Occipital lobe (tissue), 3 donors: ENCODE measurements at places on chromosomes 6 and 20.

- peak; percentile 72 for DNase-seq
Observed at GRCh38 chr6:169250660-169251059, 3.0 kb downstream of the THBS2 start.

GRCh38 chr6:75368151-75368779, 83.7 kb upstream of the TMEM30A start:
- DNase-seq, result no peak

DNA sequence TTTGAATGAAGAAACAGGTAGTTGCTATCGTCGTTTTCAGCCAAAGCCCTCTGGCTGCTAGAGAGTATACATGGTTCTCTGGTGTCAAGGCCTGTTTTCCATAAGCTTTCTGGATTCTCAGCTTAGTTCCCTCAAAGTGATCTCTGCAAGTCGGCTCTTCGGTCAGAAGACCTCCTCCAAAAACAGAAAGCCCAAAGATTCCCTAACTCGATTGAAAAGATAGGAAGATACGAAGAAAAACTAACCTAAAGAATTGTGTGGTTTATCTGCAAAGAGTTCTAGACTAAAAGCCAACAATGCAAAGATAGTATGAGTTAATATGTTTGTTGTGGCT, 545 bp upstream of the ASCC3 start:
- no peak for DNase-seq

GRCh38 chr6:73511796-73512195, 9.0 kb downstream of the EEF1A1 start:
- DNase-seq, result no peak

DNA sequence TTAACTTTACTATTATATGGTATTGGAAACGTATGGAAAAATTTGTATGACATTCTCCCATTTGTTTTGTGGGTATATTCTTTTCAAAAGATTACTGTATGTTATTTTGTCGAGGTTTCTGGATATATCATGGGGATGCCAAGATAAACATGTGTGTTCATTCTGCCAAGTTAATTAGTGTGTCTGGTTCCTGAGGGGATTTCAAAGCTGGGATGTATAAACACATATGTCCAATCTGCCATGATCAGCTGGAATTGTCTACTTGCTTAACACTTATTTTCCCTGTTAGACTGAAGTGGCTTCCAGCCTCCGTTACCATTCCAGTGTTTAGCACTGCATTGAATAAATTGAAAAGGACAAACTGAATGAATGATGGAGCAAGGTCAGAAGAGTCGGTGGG, 86.2 kb downstream of the DNAH8 start:
- DNase-seq, result no peak

- no peak for DNase-seq
Observed at GRCh38 chr6:167565388-167565787, 240.5 kb downstream of the TTLL2 start.

DNA sequence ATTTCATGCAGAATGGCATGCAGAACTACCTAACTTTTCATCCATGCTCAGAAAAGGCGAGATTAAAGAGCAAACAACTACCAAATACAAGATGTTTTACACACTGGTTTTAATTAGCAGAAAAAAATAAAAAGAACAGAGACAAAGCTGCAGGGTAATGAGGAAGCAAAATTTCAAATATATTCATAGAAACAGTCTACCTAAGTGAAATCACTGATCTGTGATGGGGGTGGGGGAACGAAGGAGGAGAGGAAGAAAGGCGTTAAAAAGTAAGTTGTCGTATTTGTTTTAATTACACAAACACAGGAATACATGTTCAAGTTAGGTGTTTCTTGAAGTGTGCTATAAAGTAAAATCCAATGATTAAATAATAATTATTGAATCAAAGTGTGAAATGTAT, 42.1 kb downstream of the MAP3K7 start:
- no peak for DNase-seq

DNA sequence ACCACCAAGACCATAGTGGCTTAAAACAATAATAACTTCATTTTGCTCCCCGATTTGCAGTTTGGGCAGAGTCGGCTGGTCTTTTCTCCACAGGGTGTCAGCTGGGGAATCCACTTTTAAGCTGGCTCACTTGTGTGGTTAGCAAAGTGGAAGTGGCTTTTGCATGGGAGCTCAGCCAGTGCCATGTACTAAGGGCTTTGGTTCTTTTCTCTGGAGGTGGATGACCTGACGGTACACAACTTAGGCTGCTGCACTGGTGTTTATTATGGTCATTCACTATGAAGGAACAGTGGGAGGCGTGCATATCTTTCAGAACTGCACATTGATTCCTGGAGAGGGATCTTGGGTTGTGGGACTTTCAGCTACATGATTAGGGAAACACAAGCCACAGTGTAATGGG, 141.0 kb downstream of the OR2B2 start:
- no peak for DNase-seq

DNA sequence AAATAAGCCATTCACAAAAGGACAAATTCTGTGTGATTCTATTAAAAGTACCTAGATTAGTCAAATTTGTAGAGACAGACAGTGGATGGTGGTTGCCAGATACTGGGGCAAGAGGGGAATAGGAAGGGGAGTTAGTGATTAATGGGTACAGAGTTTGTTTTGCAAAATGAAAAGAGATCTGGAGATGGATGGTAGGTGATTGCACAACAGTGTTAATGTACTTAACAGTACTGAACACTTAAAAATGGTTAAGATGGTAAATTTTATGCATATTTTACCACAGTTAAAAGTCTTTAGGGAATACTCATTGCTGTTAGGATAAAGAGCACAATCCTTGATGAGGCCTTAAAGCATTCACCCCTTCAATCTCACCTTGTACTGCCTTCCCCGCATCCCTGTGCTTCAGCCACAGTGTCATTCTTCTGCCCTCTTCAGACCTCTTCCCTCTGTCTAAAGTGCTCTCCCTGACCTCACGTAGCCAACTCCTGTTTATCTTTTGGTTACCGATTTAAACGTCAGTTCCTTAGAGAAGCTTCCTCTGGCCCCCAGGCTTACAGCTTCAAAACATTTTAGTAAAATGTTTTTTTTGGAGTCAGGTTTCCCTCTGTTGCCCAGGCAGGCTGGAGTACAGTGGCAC, 11.8 kb downstream of the PSMF1 start:
- no peak for DNase-seq

GRCh38 chr6:159582736-159583135, 110.3 kb downstream of the SOD2 start:
- DNase-seq, result no peak

DNA sequence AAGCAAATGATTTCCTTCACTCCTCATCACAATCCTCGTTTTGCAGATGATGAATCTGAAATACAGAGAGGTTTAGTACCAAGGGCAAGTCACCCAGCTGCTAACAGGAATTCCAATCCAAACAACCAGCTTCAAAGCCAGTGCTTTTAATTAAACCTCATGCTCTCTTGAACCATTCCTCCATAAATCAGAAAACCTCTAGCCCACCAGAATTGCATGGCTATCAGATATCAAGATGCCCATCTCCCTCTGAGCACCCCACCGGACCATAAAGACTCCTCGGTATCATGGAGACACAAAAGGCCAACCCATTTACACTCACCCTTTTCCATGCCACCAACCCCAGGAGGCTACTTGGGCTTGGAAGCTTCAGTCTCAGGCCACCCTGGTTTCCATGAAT, 46.0 kb downstream of the TFAP2A start:
- DNase-seq, result no peak

DNA sequence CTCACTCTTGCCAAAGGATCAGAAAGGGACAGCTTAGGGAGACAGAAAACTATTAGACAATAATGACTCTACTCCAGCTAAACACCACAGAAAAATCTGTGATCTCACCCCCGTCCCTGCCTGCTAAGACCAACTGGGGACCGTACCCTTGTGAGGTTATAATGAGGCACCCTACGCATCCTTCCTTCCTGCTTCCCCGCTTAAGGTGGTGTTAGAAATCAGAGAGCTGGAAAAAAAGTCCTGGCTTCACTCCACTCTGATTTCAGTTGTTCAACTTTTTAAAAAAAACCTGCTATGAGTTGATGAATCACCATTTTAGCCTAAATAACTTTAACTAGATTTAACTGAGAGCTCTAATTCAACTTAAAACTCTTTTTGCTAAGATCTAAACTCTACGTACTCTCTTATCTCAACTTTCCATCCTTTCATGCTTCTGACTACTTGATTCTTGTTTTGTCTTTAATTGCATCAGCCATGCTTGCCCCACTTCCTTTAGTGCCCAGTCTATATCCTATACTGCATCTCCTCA, 35.8 kb upstream of the TMEM14A start:
- no peak for DNase-seq

- no peak for DNase-seq
Observed at GRCh38 chr6:134961366-134961765, 11.5 kb upstream of the ALDH8A1 start.

GRCh38 chr20:6075428-6076219, 21.8 kb upstream of the LRRN4 start:
- DNase-seq, result no peak

GRCh38 chr6:152267967-152268845, 369.0 kb downstream of the SYNE1 start:
- DNase-seq, result no peak

DNA sequence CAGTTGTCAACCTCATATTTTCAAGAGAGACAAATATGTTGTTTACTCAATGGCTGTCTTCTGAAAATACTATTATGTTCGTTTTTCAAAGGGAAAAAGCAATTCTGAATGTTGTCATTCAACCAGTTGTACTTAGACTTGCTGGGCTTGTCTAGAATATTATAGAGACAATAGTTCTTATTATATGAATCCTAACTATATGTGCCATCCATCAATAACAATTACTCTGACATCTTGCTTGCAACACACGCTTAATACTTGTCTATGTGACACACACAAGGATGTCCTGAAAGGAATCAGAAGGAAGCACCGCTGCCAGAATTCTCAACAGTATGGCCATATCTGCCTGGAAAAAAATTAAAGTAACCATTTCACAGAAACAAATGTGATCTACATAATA, 283.3 kb upstream of the NRSN1 start:
- DNase-seq, result no peak

DNA sequence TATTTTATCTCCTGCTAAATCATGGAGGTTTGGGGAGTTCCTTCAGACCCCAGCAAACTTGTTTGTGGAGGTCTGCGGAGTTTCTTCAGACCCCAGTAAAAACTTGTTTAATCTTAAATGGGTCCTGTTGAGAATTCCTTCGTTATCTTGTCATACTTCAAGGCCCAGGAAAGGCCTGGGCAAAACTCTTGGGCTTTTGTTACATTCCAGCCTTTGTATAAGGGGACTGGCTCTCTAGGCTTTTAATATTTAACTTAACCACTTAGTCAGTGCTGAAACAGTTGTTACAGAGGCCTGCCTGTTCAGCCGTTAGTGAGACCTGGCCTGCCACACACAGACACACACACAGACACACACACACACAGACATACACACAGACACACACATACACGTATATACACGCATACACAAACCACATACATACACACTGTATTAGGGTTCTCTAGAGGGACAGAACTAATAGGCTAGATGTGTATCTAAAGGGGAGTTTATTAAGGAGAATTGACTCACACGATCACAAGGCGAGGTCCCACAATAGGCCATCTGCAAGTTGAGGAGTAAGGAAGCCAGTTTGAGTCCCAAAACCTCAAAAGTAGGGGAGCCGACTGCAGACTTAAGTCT, 21.3 kb upstream of the CST3 start:
- no peak for DNase-seq

DNA sequence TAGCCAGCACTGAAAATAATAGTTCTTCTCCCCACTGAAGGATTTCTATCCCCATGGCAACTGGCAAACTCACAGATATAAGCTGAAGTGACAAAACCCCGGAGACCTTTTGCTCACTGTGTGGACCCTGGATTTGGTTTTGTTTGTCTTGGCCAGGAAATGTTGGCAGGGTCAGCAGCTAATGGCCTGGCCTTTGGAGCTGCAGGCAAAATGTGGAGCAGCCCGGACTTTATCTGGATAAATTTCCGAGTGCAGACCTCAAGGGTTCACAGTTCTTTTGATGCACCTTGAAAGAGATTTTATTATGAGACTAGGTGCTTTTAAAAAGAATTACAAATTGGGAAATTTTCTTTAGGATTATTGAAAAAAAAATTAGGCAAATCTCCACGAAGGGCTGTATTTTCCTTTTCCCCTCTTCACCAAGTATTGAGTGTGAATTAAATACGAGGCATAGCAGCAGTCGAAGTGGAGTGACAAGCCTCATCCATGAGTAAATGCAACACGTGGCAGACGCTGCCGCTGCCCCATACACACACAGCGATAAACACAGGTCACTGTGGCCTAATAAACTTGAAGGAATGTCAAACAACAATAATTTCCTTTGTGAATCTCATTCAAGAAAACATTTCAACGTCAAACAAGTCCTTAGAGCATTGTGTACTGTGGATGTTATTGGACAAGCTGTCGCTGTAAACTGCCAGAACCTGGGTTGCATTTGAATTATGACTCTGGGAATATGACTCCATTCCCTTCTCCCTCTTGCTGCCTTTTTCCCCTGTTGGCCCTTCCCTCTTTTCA, 35.1 kb upstream of the CCN6 start:
- DNase-seq, result no peak

- DNase-seq, result no peak
Observed at GRCh38 chr6:122052346-122052900, 347.0 kb upstream of the HSF2 start.

DNA sequence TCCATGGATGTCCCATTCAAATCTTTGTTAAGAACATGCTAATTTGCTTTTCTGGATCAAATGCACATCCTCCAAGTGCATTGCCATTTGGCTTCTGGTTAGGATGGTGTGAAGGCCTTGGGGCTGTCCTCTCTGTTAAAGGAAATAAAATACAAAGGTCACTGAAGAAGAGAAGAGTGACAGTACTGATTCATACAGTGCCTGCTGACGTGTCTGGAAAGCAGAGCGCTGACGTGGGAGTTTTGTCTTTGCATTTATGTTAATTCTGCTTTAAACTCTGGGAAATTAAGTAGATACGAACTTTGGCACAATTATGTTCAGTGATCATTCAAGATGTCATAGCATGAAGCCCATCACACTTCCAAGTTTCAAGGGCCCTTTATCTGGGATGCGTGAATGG, 33.2 kb downstream of the SYNDIG1 start:
- DNase-seq, result no peak

GRCh38 chr6:163965426-163966348, 551.2 kb downstream of the QKI start:
- DNase-seq, result no peak

- no peak for DNase-seq
Observed at GRCh38 chr20:60257671-60258070, 299.4 kb downstream of the CDH26 start.

DNA sequence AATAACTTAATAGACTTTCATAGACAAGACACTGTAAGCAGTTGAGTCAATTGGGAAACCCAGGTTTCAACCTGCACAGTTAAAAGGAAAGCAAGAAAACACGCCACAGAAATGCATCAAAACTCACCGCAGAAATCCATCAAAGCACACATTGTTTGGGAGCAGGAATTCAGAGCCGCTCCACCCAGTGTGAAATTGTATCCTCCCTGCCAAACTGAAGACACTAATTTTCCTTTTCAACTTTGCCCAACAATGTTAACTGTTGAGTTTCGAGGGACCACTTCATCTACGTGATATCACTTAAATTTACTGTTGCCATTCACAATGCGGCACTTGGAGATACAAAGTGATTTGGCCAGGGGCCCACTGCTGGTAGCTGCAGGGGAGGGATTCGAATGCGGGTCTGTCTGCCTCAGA, 92.7 kb downstream of the DACT2 start:
- DNase-seq, result no peak
